Tibial artery (tissue), 4 donors: ENCODE measurements at places on chromosomes 3 and 15.

GRCh38 chr3:9955611-9956352, 3.6 kb upstream of the PRRT3 start:
- H3K4me1 ChIP-seq, result peaks cover 13% of the 10 kb centered on the region
- H3K36me3 ChIP-seq, result no peaks in the 10 kb centered on the region
- no peak overlapping the region for H3K4me3 ChIP-seq
- no peak for DNase-seq
- H3K27ac ChIP-seq, result no peak overlapping the region

DNA sequence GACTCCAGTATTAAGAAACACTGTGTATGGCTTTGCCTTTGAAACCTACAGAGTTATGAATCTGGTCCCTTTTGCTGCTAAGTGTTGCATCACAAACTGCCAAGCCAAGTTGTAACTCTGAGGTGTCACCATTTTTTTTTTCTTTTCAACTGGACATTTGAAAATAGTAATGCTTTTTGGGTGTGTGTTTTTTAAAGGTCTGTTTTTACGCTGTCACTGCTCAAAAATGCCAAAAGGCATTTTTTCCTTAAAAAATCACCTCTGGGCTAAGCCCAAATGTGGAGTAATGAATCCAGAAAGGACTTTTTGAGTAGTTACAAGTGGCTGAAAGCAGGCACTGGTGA, 9.5 kb downstream of the SMAD3 start:
- no peaks in the 10 kb centered on the region for H3K36me3 ChIP-seq
- H3K4me3 ChIP-seq, result no peak overlapping the region
- peak overlapping the region; percentile 6 for H3K27ac ChIP-seq
- DNase-seq, result no peak
- H3K4me1 ChIP-seq, result peaks cover 34% of the 10 kb centered on the region
- no peaks in the 10 kb centered on the region for H3K27me3 ChIP-seq

DNA sequence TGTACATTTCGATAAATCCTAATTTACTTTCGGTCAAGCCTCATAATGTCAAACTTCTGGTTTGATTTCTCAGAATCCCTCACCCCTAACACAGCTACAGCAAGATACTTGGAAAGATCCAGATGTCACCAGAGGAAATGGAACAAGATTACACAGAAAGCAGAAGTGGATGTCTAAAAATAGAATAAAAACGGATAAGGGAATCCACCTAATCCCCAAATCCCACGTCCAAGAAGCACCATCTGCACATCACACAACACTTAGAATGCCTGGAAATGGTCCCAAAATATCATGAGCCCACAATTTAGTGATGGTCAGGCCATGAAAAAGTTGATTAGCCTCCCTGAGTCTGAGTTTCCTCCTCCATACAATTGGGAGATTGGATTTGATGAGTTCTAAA, 61.7 kb downstream of the AGTR1 start:
- no peaks in the 10 kb centered on the region for H3K36me3 ChIP-seq
- DNase-seq, result no peak
- no peak overlapping the region for H3K4me3 ChIP-seq

DNA sequence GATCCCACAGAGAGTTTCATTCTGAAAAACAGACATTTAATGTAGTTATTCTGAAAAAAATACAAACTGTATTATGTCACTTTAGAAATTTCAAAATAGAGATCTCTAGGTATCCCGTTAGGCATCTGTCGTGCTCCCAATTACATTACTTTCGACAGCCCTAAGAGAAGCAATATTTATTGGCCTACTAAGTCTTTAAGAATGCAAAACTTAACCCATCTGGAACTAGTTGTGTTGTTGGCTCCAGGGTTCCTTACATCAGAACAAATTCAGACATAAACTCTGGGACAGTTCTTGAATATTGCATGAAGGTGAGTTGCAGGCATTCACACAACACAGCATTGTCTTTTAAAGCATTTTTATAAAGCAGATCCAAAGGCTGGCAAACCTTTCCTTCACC, 498.4 kb downstream of the FHIT start:
- H3K4me3 ChIP-seq, result no peak overlapping the region
- H3K27ac ChIP-seq, result no peak overlapping the region
- no peak for DNase-seq
- H3K36me3 ChIP-seq, result no peaks in the 10 kb centered on the region
- H3K27me3 ChIP-seq, result no peaks in the 10 kb centered on the region
